Activated CD4-positive, alpha-beta T cell treated with anti-CD3 and anti-CD28 coated beads for 24 hours (primary cell): ENCODE measurements at places on chromosomes 12 and 14.

GRCh38 chr14:71418532-71419245 is 511.4 kb downstream of the PCNX1 start:
- DNase-seq, result no peak

GRCh38 chr14:50670866-50671256 is 2.8 kb upstream of the SAV1 start:
- no peak for DNase-seq

GRCh38 chr14:85301506-85301905 is 228.4 kb upstream of the FLRT2 start:
- DNase-seq, result no peak

DNA sequence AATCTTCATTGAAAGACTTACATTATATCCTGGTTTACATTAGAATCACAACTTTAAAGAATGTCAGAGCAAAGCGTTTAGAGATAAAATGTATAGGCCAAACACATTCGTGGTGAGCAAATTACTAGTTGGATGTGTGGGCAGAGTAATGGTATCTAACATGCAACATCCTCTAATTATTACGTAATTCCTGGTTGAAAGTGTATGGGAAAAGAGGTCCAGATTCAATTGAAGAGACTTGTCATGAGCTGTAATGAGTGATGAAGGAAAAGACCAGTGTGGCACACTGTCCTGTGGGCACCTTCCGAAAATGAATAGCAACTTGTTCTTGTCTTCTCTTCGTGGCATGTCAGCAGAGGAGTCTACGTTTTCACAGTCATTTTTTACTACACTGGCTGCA is 192.8 kb downstream of the LRIG3 start:
- no peak for DNase-seq

DNA sequence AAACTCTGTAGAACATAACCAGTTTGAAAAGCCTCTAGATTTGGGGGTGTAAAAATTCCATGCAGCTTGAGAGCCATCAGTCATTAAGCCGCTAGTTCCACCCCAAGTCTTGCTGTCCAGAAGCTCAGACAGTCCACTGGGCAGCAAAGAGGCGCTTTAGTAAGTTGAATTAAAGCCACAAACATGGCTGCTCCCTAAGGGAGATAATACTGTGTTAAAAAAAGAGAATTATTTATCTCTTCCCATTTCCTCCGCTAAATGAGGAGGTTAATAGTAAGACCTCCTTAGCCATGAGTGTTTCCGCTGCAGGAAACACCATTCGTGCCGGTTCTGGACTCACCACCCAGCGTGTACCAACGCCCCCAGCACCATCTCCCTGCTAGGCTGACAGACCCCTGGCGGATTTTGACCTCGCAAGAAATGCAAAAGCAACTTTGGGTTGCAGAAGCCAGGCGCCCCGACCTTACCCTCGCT is 536 bp downstream of the TM7SF3 start:
- DNase-seq, result no peak

- no peak for DNase-seq
Observed at GRCh38 chr12:530308-530707, 70.6 kb downstream of the B4GALNT3 start.

DNA sequence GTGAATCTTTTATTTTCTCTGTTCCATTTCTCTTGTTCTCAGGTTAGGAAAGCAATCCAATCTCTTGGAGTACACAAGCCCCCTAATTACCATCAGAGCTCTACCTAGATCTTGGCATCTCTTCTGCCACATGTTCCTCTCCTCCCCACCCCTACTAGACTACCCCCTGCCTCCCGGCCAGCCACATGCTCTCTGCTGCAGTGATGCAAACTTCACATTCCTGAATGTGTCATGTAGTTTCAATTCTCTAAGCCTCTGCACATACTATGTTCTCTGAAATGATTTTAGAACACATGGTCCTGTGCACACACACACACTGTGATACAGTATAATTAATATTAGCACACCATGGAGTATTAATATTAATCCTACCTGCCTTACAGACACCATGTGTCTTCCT is 104.6 kb downstream of the EFCAB11 start:
- DNase-seq, result no peak

- DNase-seq, result no peak
Observed at GRCh38 chr14:75979648-75980565, 1.9 kb downstream of the TGFB3 start.

DNA sequence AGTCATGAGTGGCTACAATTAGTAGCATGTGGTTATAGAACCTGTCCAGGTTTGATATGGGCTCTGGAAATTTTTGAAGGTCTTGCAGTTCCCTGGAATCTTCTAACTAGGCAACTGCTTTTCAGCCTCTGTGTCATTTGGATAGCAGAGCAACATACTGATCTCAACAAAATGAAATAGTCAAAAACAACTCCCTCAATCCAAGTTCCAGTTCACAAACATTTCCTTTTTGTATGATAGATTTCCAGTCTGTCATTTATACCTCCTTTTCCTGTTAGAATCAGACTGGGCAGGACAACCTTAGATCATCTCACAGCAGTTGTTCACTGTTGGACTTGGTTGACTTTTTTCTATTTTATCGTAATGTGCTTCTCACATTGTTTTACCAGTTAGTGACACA is 442.1 kb upstream of the PDE3A start:
- DNase-seq, result no peak

GRCh38 chr12:57444744-57445143 is 10.2 kb downstream of the INHBC start:
- DNase-seq, result no peak

DNA sequence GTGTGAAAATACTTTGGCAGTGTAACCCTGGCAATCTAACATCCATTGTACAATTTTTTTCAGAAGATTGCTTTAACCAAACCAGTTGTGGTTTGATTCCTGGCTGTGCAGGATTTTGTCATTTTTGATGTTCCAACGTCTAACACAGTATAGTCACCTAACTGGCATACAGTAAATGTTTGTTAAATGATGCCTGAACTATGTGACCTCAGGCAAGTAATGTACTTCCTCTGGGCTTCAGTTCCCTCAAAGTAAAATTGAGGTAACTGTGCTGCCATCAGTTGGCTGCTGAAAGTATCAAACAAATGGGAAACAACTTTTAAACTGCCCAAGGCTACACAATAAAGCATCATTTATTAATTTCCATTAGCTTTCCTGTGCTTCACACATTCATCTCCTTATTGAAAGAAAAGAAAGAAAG is 4.3 kb downstream of the TM7SF3 start:
- DNase-seq, result no peak

- no peak for DNase-seq
Observed at GRCh38 chr14:26867171-26867757, 269.4 kb upstream of the NOVA1 start.

DNA sequence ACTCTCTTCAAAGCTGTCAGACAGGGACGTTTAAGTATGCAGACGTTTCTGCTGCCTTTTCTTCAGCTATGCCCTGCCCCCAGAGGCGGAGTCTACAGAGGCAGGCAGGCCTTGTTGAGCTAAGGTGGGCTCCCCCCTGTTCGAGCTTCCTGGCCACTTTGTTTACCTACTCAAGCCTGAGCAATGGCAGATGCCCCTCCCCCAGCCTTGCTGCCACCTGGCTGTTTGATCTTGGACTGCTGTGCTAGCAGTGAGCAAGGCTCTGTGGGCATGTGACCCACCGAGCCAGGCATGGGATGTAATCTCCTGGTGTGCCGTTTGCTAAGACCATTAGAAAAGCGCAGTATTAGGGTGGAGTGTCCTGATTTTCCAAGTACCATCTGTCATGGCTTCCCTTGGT is 900.4 kb upstream of the MDGA2 start:
- DNase-seq, result no peak

GRCh38 chr14:33347796-33348195 is 409.1 kb downstream of the NPAS3 start:
- no peak for DNase-seq

DNA sequence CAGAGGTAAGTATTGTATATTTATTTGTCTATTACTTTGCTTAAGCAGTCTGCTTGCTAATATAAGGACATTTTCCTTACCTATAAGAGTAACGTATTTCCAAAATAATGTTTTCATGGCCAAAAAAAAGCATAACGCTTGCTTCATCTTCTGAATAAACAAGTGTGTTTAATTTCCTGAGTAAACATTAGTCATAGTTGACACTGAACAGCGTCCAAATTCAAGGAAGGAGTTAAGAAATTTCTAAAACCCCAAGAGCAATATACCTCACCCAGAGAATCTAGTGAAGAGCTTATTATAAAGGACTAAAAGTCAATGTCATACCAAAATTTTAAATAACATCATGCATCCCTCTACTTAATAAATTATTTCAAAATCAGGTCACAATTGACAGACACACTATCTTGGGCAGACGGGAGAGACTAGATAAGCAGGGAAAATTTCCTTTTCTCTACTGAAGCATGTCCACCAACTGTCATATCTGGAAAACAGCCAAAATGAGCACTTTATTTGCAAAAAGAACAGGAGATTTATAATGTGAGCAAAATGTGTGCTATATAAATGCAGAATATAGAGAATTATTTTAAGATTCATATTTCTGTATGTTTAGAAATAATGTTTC is 25.1 kb downstream of the ANKS1B start:
- DNase-seq, result no peak

DNA sequence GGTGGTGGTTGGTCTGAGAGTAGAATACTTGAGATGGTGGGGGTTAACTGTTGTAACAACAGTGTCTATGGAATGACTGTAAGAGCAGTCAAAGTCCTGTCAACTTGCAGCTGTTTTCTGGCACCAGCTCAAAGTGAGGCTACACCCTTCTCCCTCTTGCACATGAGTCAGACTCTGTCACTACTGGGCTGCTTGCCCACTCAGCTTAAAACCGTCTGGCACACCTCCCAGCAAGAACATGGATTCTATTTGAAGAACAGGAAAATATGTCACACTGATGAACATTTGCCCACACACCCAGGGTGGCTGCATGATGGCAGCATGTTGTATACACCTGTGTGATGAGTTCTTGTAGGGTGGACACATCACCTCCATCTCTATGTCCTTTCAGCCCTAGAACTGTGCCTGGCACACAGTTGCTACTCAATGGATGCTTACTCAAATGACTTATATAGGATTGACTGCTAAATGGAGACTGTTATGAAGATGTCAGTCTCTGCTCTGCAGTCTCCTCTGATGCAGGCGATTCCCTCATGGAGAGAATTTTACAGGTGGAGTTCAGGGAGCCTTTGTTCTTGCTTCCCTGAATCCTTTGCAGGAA is 19.3 kb upstream of the SERPINA6 start:
- DNase-seq, result no peak

DNA sequence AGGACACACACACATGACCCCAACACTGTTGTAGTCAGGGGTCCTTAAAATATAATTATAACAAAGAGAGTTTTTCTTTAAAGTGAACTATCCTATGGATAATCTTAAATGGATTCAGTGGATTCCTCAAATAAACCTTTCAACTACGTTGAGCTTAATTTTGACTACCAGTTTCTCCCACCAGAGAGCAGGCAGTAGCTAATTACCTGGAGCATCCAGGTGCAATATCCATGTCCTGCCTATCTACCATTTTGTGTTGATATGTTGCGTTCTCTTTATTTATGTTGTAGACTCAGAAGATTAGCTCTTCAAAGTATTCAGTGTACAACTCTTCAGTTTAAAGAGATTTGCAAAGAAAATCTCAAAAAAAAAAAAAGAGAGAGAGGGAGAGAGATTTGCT is 127.2 kb upstream of the GZMB start:
- DNase-seq, result no peak

DNA sequence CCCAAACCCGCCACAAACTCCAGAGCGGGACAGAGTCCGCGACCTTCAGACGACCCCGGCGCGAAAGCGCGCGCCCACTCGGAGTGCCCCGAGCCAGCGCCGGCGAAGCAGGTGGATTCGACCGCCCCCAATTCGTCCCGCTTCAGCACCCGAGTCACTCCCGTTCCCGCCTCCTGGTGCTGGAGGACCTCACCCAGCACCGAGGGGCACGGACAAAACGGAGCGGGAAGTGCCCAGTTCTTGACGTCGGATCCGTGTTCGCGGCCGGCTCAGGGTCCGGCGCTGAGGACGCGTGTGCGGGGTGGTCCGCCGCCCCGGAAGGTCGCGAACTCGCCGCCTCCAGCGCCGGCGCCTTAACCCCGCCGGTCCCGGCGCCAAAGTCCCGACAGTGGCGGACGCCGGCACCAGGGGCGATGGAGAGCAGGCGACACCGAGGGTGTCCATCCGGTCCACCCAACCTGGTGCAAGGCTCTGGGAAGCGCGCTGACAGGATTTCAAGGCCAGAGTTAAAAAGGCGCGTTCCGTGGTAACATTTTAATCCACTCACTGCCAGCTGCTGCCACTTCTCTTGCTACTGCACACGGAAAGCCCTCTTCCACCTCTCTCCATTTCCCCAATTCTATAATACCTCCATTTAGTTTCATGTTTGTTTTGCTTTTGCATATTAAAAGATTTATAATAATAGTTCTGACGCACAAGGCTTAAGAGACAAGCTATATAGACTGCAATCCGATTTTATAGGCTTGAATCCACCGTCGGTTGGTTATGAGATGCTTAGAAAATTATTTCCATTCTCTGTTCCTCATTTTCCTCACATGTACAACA is 240.0 kb upstream of the CPNE8 start:
- no peak for DNase-seq

- DNase-seq, result no peak
Observed at GRCh38 chr14:81465507-81466228, 65.5 kb upstream of the STON2 start.

DNA sequence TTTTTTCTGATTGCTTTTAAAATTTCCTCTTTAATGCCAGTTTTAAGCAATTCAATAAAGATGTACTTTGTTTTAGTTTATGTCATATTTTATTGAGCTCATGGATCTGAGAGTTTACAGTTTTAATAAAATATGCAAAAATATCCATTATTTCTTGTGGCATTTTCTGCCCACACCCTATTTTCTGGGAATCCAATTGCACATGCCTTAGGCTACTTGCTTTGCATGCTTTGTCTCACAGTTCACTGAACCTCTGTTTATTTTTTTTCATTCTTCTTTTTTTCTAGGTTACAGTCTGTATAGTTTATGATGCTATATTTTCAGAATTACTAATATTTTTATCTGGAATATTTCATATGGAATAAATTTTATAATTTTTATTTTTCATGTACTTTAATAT is 1258.0 kb downstream of the FSCB start:
- no peak for DNase-seq

- DNase-seq, result no peak
Observed at GRCh38 chr14:37970696-37971095, 237.0 kb upstream of the SSTR1 start.

- DNase-seq, result peak; percentile 14
Observed at GRCh38 chr14:61188978-61189808, 91.9 kb downstream of the TMEM30B start.

DNA sequence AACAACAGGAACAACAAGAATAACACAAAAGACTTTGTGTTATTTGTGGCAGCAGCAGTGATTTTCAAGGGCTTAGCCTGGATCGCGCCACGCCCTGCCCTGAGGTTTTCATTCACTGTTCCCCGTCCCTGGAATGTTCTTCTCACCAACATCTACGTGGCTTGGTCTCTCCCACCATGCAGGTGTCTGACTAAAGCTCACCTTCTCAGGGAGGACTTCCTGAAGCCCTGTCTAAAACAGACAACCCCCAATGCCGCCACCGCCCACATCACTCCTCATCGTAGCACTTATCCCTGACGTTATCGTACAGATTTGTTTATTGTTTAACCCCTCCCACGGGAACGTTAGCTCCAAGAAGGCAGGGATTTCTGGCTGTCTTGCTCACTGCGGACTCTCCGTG is 40.4 kb downstream of the P2RX4 start:
- no peak for DNase-seq
